Stimulated activated naive B cell treated with anti-CD40 and anti-IgM and Interleukin-4, amounts not matched to agents 10 μg/mL and 1 μg/mL and 100 μg/mL, for 72 hours (primary cell): ENCODE measurements at places on chromosomes 13 and 19.

- DNase-seq, result peak; percentile 18
These were observed 3.9 kb upstream of the PLPP2 start for GRCh38 chr19:294946-295686.

DNA sequence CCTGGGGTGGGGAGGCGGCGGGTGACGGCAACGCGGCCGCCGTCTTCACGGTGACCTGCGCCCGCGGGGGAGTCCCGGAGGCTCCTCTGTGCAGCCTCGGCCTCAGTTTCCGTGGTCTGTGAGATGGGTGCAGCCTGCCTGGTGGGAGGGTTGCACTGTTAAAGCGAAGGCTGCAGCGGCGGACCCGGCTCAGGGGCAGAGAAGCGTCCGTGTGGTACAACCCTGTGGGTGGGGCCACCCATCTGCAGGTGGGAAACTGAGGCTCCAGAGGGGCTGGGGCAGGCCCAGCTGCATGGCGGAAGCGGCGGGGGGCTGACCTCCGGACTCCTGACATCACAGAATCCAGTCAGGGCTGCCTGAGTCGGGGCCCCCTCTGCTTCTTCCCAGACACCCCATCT, 481 bp downstream of the FGF22 start:
- no peak for DNase-seq

DNA sequence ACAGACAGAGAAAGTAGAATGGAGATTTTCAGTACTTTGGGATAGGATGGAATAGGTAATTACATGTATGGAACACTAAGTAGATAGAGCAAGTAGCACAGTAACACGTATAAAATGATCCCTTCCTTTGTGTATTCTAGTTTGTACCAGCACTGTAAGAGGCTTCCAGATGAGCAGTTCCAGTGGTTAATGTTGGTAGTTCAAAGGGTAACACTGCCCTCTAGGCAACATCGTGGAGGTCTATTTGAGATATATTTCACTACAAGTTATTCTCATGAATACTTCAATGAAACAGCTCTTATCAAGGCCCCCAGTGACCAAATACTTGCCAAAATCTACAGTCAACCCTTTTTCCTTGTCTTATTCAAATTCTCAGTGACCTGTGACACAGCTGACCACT, 13.5 kb upstream of the ZNF563 start:
- no peak for DNase-seq

- DNase-seq, result no peak
These were observed 275.6 kb downstream of the KLF5 start for GRCh38 chr13:73334445-73334844.

DNA sequence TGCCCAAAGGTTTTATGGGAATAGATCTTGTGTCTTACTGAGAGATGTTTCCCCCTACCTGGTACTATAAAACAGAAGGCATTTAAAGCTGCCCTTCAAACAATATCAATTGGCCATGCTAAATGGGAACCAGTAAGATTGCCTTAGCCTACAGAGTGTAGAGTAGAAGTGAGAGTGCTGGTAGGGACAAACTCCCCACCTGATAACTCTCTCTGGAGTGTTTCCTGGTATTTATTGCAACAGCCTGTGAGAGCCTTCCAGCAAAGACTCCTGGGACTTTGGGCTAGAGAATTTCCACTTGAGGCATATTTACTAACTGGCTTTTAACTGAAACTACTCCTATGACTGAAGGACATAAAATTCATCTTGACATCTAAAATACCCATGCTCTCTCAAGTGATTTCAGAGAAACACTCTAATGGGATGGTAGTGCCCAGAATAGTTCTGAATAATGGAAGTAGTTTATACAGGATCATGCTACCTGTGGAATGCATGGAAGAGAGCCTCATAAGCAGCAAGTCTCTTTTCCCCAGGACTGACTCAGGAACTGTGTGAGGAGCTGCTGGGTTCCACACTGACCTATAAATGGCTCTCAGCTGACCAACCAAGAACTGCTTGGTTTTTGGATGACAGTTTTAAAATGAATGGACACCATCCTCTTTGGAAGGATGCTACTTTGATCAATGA, 132.7 kb upstream of the SLITRK5 start:
- DNase-seq, result no peak

- DNase-seq, result no peak
These were observed 1187.7 kb upstream of the PCDH9 start for GRCh38 chr13:68417801-68418200.

DNA sequence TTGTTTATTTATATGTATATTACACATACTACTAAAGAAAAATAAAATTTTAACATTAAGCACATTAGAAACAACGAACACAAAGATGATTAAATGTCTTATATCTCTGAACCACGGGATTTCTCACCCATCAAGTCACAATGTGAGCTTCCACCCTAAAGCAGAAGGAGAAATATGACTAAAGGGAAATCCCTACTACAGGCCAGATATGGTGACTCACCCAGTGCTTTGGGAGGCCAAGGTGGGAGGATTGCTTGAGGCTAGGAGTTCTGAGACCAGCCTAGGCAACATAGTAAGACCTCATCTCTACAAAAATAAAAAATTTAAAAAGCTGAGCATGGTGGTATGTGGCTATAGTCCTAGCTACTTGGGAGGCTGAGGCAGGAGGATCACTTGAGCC, 24.6 kb downstream of the DCT start:
- no peak for DNase-seq

DNA sequence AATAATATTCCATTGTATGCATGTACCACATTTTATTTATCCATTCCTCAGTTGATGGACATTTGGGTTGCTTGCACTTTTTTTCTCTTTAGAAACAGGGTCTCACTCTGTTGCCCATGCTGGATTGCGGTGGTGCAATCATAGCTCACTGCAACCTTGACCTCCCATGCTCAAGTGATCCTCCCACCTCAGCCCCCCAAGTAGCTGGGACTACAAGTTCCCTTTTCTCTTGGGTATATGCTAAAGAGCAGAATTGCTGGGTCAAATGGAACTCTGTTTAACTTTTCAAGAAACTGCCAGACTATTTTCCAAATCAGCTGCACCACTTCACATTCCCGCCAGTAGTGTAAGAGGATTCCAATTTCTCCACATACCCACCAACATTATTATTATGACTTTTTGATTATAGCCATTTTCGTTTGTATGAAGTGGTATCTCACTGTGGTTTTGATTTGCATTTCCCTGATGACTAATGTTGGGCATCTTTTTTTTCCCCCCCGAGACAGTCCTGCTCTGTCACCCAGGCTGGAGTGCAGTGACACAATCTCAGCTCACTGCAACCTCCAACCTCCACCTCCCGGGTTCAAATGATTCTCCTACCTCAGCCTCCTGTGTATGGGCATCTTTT, 7.6 kb upstream of the IPO5 start:
- DNase-seq, result no peak
